ENCODE measurements at places on chromosomes 11 and 22.

DNA sequence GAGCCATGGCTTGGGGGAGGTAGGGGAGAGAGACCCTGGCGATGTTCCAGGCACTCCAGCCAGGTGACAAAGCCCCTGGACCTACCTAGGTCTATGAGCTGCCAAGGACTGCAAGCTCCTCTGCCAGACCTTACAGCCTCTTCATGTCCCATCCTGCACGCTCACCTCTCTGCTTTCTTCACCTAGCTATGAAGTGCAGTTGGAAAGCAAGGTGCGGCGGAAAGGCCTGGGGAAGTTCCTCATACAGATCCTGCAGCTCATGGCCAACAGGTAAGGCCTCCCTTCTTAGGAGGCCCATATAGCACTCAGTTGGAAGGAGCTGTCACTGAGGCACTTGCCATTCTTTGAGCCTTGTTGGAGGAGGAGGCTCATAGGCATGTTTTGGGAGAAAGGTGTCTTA is 13.8 kb downstream of the NAA40 start:
- no peak for DNase-seq

- DNase-seq, result no peak
These were observed 15.6 kb upstream of the SYT13 start for GRCh38 chr11:45301537-45302246.

DNA sequence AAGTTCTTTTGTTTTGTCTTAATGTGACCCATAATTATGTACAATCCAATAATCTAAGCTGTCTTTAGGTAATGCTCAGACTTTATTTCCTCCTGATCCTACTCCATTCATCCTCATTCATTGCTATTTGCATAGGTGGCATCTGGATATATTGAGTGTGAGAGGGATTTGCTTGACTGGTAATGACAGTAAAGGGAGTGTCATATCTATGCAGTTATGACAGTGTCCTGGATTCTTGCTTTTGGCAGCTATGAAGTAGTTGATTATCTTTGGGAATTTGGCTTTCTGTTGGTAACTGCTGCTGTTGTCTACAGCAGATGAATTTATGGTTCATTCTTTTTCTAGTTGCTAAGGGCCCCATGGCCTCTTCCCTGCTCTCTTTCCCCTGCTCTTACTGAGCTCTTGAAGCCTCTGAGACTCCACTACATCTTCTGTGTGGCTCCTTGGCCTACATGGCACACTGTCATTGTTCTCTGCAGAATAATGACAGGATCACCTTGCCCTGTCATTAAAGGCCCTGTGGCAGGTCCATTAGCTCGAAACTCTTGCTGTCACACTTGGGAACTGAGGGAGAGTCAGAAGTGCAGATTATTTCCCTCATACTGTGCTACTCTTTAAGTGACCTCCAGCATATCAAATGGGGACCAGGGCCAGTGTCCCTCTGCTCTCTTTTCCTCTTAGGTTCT is 20.1 kb upstream of the ACAT1 start:
- DNase-seq, result no peak

DNA sequence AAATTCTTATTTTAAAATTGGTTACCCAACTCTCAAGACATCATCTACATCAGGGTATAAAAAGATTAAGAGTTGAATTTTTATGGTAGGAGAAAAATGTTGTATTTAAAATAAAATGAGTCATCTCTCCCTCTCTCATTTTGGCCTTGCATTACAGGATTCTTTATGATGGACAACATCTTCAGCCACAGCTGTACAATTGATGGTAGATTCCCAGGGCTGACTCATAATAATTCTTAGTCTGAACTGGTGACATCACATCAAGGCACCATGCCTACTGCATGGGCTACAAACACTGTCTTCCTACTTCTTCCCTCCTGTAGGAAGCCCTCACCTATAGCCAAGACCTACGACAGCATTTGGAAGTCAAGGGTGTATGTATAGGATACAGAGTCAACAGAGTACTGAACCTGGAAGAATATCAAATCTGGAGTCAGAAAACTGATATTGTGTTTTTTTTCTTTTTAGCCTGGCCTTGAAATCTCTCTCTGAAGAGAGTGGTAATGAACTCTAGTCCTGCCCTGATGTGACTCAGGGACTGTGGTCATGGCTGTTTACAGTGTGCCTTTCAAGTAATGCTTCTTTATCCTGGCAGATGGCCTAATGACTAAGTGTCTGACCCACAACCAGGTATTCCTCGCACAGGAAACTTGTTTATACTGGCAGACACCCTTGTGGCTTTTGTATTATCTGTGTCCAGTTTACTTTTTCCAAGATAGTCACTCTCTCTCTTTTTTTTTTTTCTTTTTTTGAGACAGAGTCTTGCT is 32.5 kb downstream of the MRGPRX2 start:
- no peak for DNase-seq

DNA sequence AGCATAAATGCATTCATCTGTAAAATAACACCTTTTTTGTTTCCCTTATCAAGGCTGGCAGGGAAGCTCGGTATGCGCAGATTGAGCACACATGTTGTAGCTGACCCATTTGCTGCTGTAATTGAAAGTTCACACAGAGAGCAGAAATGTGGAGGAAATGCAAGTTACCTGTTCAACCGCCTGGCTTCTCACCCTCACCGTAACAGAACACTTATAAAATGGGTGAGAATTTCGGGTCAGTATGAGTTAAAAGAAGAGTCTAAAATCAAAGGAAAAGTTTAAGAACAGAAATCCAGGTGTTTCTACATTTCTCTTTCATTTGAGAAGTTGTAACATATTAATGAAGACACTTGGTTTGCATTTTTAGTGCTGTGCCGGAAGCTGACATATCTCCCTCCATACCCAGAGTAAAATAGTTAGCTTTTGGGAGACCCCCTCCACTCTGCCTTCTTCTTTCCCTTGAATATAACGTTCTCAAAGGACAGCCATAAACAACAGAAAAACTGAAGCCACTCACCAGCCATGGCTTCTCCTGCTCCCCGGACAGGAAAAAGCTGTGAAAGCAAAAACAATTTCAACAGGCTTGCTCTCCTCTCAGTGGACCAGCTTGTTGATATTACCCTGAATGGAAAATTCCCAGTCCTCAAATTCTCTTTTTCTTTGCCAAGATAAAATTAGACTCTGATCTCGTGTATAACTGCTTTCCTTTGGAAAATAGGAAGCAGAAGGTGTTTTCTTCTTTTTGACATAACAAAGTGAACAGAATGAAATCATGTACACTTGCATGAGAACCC is at the start of gene CASP12:
CASP12 (minus strand) TSS at position 570 of the 794 bp plus-strand sequence.
- DNase-seq, result no peak

GRCh38 chr11:15198284-15198683 is 83.6 kb downstream of the INSC start:
- DNase-seq, result no peak

GRCh38 chr11:518463-519202 is 11.6 kb upstream of the RNH1 start:
- DNase-seq, result peak; percentile 83

DNA sequence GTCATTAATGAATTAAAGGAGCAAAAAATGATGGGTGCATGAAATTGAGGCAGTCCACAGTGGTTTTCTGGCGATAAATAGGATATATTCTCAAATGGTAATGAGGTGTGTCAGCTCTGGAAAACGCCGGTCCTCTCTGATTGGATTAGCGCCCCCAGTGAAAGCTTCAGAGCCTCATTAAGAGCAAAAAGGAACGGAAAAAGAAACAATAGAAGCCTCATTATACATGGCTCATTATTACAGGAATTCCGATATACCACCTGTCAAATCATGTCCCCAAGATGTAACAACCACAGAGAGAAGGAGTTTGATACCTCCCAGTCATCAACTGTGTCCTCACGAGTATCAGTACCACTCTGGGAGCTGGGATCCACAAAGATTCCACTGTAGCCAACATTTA is 175.7 kb upstream of the PITPNB start:
- no peak for DNase-seq

- no peak for DNase-seq
These were observed 3.1 kb upstream of the CERK start for GRCh38 chr22:46740910-46741780.

DNA sequence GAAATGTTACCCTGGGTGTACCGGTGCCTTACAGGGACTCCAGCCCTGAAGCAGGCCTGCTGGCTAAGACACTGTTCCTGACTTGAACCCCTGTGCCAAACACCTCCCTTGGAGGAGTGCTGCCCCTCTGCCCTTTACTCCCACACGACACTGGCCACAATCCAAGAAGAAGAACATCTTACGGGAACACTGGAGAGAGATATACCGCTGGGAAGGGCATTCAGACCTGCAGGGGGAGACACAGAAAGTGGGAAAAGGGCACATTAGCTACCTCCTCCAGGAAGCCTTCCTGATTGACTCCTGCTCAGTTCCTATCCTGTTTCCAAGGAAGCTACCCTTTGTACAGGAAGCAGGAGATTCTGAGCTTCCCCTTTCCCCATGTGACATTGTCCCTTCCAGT is 18.7 kb downstream of the TMPRSS13 start:
- no peak for DNase-seq

DNA sequence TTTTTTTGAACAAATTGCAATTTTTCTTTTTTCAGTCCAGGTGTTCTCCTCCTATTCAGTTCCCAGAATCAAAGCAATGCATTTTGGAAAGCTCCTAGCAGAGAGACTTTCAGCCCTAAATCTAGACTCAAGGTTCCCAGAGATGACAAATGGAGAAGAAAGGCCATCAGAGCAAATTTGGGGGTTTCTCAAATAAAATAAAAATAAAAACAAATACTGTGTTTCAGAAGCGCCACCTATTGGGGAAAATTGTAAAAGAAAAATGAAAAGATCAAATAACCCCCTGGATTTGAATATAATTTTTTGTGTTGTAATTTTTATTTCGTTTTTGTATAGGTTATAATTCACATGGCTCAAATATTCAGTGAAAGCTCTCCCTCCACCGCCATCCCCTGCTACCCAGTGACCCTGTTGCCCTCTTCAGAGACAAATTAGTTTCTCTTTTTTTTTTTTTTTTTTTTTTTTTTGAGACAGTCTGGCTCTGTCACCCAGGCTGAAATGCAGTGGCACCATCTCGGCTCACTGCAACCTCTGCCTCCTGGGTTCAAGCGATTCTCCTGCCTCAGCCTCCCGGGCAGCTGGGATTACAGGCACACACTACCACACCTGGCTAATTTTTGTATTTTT is 6.2 kb upstream of the UBE4A start:
- DNase-seq, result no peak

GRCh38 chr11:64784813-64785581 is 6.7 kb upstream of the SF1 start:
- DNase-seq, result no peak

GRCh38 chr11:10268746-10269488 is 25.1 kb downstream of the SBF2 start:
- DNase-seq, result no peak

DNA sequence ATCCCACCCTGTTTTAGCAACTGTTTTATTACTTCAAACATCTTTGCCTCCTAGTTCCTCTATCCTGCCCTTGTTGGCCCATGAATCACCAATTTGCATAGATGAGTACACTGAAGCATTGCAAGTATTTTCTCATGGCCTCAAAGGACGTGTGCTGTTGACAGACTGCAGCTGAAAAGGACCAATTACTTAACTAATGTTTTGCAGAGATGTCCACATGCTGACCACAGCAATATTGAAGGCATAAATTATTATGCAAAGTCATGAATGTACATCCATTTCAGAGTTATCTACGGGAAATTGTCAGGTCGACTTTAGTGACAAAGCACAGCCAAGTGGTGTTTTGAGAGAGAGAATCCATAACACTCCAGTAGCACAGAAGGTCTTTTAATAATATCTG is 64.8 kb downstream of the CADM1 start:
- DNase-seq, result no peak

GRCh38 chr11:107665018-107665417 is 46.8 kb downstream of the SLN start:
- DNase-seq, result no peak

GRCh38 chr11:94129512-94130297 is 1.1 kb downstream of the PANX1 start:
- DNase-seq, result no peak

DNA sequence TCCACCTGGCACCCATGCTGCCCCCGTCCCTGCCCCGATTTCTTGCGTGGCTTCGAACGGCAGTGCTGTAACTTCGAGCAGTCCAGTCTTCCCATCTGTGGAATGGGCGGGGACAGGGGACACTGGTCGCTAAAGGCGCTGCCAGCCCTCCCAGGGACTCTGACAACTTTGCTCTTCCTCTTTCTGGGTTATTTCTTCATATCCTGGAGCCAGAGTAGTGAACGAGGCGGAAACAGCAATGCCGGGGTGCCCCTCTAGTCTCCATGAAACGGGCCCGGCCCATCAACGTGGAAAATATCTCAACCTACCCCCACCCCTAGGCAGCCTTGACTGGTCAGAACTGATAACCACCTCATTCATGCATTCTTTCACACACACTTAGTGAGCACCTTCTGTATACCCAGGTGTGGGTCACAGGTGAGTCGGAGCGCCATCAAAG is 42.8 kb downstream of the TRIOBP start:
- DNase-seq, result no peak

- DNase-seq, result no peak
These were observed 784.4 kb downstream of the NTM start for GRCh38 chr11:132154781-132155180.

DNA sequence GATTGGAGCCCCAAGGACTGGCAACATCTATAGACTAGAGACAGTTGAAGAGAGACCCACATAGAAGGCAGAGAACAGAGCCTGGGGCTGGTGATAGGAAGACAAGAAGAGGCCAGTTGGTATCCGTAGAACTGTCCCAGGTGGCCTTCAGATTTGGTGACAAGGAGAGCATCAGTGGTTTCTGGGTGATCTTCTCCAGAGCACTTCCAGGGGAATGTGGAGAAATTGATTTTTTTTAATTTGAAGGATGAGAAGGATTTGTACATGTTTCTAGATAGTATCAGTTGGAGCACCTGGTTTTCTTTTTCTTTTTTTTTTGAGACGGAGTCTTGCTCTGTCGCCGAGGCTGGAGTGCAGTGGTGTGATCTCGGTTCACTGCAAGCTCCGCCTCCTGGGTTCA is 14.8 kb downstream of the SLC3A2 start:
- DNase-seq, result no peak

DNA sequence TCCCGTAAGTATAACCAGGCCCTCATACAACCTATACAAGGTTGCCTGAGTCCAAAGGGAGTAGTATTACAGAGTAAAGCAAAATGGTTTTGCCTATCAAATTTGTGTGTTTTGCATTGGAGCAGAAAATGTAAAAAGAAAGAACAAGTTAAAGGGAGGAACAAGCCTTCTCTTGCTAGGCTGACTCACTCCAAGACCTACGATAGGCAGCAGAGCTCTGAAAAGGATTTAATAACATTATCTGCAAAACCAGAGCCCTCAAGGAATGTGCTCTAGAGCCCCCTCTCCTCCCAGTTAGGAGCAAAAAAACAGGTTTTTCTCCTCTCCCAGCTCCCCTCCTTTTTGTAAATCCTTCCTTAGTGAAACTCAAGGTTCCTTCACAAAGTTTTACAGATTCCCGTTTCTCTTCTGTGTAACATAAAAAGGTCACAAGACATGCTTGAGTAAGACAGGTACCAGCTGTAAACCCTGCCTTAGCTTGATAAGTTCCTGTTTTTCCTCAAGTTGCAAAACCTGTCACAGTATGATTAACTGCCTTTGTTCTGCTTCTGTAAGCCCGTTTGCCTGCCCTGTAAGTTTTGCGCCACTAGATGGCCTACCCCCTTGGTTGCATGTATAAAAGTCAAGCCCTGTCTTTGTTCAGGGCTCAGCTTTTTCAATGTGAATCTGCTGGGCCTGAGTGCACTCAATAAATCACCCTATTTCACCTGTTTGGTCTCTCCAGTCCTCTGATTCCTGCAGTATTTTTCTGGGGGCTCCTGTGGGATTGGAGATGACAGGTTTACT is 498.2 kb downstream of the KCNA4 start:
- no peak for DNase-seq

GRCh38 chr11:101436511-101437142 is 147.2 kb downstream of the TRPC6 start:
- DNase-seq, result no peak

All from stimulated activated CD8-positive, alpha-beta memory T cell treated with anti-CD3 and anti-CD28 coated beads, Interleukin-15, amount 100 ng/mL, for 48 hours (primary cell).